ENCODE measurements at places on chromosomes 3 and 15.
A peak's percentile ranks its signal among the peaks of the same experiment; 100 is the strongest.

DNA sequence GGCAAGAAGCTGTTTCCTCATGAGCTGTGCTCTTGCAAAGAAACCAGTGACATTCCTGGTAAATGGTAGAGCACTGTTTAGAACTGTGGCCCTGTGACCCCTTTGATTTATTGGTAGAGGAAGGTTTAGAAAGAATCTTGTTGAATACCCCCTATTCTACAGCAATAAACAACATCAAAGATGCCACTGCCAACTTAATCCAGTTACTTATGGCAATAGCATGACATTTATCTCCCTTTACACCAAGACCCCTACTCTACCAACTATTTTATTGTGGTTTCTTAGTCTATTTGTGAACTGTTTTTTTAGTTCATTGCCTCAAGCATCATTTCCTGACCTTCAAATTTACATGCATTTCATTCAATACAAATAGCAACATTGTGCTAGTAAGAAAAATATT, 288.6 kb downstream of the EPHA3 start:
- DNase-seq, result no peak

- DNase-seq, result no peak
Measured at GRCh38 chr3:160245261-160245800, 20.1 kb downstream of the C3orf80 start.

DNA sequence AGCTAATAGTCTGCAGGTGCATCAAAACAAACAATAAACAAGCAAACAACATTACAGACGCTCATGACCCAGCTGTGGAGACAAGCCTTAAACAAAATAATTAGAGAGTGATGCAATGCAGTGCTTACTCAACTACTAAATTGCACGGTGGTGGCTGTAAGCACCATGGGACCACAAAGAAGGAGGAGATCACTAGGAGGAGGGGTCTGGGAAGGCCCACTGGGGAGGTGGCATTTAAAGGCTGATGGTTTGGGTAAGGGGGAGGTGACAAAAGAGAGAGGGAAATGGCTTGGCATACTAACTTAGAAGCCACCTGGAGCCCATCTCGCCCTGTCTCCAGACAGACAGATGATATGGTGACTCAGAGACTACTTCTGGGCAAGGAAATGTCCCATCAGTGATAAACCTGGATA, 516.7 kb downstream of the FOXP1 start:
- no peak for DNase-seq

DNA sequence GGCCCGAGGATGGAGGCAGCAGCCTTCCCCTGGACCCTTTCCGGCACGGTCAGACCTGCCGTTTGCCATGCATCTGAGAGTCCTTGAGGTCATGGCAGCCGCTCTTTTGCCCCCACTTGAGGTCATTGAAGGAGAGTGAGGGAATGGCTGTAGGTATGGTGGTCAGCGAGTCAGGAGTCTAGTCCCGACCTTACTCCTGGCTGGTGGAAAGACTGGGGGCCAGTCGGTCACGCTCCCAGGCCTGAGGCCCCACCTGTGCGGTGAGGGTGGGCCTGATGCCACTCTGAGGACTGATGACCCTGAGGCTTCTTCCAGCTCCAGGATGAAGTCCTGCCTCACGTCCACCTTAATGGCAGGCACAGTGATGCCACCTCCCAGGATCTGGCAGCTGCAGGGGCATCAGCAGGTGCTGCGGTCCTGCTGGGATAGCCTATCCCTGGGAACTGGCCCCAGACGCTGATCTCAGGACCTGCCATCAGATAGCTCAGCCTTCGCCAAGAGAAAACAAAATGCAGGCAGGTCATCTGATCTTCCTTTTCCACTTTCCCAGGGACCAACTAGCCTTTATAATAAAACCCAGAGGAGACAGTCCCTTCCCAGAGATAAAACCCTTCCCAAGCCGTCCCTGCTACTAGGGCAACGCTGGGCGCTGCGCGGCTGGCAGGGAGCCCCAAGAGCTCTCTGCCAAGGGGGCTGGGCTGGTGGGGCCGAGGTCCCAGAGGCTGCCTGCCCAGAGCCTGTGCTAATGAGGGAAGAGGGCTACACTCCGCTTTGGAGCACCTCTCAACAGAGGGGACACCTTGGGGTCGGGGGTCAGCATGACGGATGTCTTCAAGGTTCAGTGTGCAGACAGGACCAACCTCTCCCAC, 42.2 kb downstream of the TM2D3 start:
- DNase-seq, result no peak

- peak; percentile 77 for DNase-seq
Measured at GRCh38 chr15:90191794-90192509, 9.2 kb upstream of the SEMA4B start.

DNA sequence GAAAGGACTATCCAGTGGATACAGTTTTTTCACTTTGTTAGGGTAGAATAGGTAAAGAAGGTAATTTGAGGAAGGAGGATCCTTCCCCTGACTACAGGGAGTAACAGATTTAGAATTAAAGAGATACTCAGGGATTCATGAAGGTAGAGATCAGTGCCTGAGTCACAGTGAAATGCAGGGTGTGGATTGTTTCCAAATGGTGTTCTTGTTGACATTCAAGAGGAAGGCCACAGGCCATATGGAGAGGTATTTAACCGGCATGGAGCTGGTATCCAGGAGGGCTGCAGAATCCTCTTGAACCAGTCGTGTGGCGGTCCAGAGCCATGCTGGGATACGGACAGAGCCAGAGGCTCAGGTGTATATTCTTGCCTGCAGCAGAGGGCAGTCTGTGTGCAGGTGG, 28.2 kb downstream of the GYG1 start:
- DNase-seq, result no peak

GRCh38 chr3:23592961-23593931, 212.5 kb upstream of the UBE2E1 start:
- no peak for DNase-seq

- no peak for DNase-seq
Measured at GRCh38 chr3:138049157-138049919, 39.4 kb downstream of the CLDN18 start.

DNA sequence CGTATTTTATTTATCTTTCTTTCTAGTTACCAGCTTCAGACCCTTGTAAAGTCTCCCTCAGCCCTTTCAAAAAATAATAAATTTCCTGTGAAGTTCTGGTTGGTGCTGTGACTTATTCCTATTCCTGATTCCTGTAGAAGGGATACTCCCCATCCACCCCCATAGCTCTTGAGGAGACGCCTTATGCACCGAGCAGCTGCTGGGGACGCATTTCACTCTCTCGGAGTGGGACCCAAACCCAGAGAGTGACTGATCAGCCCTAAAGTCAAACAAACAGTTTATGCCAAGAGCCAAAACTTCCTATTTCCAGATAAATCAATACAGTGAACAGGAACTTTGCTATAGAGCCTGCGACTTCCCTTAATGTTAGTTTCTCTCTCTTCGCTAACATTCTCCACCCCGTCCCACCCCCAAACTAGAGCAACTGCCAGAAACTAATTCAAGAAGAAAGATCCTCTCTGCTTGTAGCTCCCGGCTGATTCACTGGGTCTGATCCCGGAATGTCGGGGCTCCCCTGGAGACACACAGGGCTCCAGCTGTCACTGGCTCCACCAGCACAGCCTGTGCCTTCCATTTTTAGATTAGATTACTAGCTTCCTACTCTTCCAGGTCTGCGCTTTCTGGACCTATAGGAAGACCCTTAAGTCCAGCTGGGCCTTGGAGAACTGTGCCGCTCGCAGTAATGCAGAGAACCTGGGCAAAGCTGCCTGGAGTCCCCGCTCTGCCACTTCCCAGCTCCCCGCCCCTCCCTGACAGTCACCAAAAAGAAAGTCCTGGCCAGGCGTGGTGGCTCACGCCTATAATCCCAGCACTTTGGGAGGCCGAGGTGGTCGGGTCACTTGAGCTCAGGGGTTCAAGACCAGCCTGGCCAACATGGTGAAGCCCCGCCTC, 45.2 kb downstream of the KLHL25 start:
- DNase-seq, result no peak

DNA sequence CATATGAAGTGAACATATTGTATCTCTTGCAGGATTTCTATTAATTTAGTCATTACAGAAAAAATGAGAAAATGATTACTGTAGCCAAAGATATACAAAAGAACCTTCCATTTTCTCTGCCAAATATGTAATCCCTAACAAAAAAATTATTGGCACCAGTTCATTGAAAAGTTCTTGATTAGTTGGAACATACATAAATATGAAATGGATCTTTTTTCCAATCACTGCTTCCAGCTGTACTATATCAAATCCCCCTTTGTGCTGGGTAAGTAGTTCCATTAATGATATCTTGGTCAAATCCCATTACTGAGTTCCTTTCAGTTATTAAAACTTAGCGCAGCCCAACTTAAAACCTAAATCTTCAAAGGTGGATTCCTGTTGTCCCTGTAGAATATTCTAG, 263.8 kb downstream of the SLC9A9 start:
- no peak for DNase-seq

DNA sequence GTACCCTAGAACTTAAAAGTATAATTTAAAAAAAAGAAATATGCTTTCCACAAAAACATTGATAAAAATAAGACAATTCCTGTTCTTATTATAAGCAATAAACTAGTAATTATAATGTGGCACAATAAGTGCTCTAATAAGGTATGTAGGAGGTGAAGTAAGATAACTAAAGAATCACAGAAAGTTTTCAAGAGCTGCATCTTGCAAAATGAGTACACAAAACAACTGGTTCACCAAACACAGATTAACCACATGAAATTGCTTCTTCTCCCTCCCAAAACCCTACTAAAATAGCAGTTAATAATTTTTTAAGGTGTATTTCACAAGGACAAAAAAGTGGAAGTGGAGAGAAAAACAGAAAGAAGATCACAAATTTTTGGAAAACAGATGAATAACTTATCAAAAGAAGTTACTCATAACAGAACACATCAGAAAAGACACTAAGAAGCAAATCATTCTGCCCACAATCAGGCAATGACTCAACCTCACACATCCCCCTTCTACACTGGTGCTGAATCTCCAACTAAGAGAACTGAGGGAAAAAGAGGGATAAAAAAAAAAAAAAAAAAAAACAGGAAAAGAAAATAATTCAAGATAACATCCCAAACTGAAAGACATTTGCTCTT, 64.2 kb downstream of the TBC1D5 start:
- DNase-seq, result no peak

DNA sequence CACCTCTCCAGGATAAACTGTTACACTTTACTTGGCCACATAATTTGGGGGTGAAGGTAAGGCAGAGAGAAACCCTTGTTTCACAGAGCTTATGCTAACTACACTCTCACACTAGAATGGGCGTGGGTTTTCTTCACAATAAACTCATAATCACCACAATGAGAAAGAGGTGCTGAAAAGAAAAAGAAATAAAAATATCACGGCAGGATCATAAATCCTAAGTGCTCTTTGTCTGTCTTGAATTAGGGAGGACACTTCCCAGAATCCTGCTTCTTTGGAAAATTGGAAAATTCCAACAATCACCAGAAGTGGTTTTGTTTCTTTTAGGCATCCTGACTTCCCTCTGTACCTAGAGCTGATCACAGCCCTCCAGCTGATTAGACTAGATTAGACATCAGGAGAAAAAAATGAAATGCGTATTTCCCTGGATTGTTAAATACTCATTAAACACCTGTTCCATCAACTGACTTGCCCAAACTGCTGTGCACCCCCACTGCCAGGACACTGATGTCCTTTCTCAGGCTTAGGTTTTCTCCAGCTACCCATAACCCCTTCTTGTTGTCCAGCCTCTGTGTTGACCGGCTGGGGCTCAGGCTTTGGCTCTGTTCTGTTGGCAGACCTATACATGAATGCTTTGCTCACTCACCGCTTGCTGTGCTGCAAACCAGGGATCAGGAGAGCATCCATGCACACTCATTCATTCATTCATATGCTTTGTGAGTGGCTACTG, 41.6 kb upstream of the ACKR4 start:
- no peak for DNase-seq

DNA sequence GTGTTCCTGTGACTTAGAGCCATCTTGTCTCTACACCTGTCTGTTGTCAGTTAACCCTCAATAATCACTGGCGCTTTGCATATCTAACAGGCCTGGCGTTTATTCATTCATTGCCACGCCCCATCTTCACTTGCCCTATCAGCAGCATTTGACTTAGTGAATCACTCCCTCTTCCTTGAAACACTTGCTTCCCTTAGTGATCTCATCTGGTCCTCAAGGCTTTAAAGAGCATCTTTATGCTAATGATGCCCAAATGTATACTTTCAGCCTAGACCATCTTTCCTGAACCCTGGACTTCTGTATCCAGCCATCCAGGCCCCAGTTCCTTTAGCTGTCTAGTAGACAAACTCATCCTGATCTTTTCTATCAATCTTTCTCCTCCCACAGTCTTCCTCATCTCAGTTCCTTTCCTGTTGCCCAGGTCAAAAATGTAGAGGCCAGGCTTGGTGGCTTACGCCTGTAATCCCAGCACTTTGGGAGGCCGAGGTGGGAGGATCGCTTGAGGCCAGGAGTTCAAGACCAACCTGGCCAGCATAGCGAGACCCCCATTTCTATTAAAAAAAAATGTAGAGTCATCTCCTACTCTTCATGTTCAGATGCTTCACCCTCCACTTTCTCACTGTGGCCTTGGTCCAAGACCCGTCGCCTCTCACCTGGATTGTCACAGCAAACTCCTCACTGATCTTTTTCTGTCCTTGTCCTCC, 1.4 kb upstream of the IGDCC4 start:
- DNase-seq, result no peak

DNA sequence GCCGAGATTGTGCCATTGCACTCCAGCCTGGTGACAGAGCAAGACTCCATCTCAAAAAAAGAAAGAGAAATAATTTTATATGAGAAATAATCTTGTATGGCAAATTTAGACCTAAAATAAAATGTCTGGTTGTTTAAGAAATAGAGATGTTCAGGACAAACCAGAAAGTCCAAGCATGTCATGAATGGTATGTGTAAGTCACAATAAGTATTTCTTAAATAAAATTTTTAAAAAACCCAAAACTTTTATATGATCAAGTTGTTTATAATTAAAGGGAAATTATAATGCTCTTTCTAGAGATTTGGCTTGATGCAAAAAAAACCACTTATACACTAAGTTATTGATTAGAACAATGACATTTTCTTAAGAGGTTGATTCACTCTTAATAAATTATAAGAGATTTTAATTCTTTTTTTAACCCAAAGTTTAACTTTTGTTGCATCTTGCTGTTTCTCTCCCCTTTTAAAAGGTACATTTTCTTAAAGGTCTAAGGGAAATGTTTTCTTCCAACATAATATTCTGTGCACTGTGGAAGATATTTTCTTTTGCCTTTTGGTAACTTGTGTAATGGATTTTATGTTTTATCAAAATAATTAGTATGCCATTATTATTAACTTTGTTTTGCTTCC, 105.7 kb downstream of the RTP4 start:
- no peak for DNase-seq

- no peak for DNase-seq
Measured at GRCh38 chr3:87733671-87734367, 325.0 kb downstream of the CGGBP1 start.

GRCh38 chr15:69114331-69114928, 46.0 kb upstream of the GLCE start:
- DNase-seq, result no peak

- no peak for DNase-seq
Measured at GRCh38 chr3:152811974-152812760, 22.8 kb upstream of the P2RY1 start.

DNA sequence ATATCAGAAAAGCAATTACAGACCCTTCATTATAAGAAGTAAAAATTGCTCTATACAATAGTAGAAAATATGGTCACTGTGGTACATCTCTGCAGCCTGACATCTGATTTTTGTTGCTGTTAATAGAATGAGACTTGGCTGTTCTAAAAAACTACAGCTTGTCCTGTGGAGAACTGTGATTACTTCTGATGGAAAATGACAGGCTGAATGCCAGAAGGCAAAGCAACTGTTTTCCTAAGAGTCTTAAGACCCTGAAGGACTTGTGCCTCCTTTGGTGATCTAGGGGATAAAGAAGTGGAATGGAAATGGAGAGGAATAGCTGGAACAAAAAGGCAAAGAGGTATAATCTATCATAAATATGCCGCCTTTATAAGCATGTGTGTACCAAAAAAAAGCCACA, 314.8 kb downstream of the BCHE start:
- no peak for DNase-seq

- DNase-seq, result no peak
Measured at GRCh38 chr3:52185837-52186236, 12.1 kb upstream of the ALAS1 start.
